ENCODE measurements at places on chromosomes 6 and 20.

- DNase-seq, result no peak
Measured at GRCh38 chr6:124373386-124373785, 569.7 kb downstream of the NKAIN2 start.

GRCh38 chr6:144585217-144585814 is 300.2 kb downstream of the UTRN start:
- no peak for DNase-seq

DNA sequence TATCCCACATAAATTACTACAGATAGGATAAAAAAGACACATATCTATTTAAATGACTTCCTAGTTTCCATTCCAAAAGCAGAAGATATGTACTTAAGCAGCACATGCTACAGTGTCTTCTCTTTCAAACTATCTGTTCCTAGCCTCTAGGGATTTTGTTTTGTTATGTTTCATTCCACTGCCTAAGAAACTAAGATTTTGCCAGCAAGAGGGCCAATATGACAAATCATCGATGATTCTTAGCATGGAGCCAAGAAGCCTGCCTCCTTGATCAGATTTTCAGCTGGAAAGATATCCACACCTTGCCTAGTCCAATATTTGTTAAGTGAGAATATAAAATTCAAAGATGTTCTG is 7.0 kb downstream of the SNX5 start:
- no peak for DNase-seq

DNA sequence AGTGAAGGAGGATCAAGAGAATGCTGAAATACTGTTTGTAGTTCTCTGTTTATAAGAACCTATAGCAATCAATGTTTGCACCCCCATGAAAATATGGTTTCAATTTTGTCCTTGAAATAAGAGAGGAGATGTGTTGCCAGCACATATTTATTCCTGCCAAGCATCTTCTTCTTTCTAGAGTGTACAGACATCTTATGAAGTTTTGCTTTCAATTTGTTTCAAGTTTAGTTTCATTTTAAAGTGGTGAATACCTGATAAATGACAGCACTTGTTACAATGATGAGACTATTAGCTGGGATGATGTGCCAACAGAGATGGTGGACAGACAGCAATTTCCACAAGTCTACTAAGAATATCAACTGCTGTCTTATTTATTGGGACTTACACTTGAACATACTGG is 39.2 kb upstream of the CENPW start:
- no peak for DNase-seq

GRCh38 chr20:41905199-41905598 is 287.0 kb upstream of the CHD6 start:
- DNase-seq, result no peak

GRCh38 chr20:47723322-47723721 is 62.0 kb downstream of the SULF2 start:
- DNase-seq, result no peak

DNA sequence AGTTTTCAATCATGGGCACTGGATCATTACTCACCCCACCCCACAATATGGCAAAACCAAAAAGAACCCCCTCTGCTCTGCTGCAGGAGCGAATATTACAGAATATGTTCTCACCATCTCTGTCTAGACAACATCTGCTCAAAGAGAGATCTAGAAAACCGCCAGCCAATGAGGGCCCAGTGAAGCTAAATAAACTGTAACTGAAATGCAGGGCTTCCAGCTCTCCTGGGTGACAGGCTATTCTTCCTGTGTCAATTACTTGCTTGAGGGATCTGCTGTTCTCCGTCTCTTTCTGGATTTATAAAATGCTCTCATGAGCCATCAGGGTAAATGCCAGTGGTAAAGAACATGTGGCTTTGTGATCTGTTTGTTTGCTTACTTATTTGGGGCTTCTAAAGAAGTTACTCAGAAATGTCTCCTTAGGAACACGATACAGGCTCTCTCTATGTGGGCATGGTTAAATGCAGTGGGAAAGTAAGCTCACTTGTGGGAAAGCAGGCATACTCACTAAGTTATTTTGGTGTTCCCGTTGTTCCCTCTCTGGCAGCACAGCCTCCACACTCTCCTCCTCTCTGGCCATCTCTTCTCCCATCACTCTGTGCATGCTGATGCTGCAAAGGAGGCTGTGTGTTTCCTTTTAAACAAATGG is 44.8 kb downstream of the TTI1 start:
- DNase-seq, result no peak

- peak; percentile 86 for DNase-seq
Measured at GRCh38 chr6:29797135-29797534, 30.5 kb upstream of the HLA-G start.

DNA sequence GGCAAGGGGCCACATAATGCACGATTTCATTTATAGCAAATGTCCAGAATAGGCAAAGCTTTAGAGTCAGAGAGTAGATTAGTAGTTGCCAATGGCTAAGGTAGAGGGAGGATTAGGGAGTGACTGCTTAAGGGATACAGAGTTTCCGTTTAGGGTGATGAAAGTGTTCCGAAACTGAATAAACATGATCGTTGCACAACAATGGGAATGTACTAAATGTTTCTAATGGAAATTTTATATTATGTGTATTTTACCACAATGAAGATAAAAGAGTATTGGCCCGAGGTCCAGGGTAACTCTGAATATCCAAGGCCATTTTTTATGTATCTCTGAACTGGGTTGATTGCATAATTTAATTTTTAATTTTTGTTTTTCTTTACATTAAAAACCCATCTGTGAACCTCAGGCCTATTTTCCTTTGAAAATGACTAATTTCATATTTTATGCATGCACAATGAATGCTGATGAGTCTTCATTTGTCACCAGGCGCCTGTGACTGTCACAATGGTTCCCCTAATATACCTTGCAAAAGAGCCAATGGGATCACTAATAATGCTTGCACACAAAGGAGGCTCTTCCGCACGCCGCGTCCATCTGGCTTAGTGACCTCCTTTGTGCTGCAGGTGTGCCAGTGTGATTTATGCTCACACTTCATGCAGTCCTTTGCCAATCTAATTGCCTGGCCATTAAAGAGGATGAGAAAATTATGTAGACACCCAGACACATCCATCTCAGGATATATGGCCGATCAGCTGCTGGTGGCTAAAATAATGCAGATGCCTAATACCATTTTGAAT is 612.5 kb downstream of the CDH26 start:
- DNase-seq, result no peak

DNA sequence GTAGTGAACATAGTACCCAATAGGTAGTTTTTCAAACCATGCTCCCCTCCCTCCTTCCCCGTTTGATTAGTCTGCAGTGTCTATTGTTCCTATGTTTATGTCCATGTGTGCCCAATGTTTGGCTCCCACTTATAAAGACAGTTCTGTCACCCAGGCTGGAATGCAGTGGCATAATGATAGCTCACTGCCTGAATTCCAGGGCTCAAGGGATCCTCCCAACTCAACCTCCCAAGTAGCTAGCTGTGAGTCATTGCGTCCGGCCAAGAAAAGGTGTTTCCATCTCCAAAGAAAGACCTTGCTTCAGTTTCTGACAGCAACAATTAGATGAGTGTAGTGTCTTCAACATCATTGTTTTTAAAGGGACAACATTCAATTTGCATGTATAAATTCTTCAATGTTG is 131.1 kb upstream of the CEP162 start:
- no peak for DNase-seq

DNA sequence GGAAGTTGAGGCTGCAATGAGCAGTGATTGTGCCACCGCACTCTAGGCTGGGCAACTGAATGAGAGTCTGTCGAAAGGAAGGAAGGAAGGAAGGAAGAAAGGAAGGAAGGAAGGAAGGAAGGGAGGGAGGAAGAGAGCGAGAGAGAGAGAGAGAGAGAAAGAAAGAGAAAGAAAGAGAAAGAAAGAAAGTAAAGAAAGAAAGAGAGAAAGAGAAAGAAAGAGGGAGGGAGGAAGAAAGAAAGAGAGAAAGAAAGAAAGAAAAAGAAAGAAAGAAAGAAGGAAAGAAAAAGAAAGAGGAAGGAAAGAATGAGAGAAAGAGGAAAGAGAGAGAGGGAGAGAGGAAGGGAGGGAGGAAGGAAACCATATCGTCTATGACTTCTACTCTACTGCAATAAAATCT is 60.2 kb downstream of the OPRM1 start:
- no peak for DNase-seq

DNA sequence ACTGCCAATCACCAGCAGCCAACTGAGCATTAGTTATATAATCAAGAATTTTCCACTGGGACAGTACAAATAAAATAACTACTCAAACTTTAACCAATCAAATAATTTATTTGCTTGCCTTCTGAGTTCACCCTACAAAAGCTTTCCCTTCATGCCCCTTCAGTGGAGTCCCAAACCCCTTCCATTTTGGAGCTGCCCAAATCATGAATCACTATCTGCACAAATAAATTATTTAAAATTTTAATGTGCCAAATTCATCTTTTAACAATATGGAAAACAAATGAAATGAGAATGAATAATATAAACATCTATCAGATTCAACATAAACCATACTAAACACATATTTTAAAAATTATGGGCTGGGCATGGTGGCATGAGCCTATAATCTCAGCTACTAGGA is 85.9 kb downstream of the KIF13A start:
- DNase-seq, result no peak

DNA sequence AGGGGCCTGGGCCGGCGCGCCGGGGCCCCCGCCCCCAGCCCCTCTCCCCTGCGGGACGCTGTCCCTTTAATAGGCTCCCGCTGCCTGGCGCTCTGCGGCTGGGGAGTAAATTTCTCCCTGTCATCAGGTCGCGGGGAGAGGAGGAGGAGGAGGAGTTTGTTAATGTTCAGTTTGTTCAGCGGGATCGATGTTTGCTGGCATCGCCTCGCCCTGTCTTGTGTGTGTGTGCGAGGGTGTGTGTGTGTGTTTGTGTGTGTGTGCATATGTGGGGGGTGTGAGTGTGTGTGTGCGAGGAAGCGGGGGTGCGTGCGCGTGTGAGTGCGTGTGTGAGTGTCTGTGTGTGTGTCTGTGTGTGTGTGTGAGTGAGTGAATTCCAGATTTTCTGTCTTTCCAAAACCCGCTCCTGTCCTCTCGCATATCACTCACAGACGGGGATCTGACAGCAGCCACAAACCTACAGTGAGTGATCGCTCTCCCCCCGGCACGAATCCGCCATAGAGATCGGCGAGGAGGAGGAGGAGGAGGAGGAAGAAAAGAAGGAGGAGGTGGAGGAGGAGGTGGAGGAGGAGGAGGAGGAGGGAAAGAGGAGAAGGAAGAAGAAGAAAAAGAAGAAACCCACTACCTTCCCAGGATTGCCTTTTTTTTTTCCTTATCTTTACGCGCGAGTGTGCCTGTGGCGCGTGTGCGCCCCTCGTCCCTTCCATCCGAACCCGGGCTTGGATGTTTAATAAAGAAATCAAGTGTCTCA is at the start of gene TSHZ2:
TSHZ2 (plus strand) TSS at position 169 of the 748 bp plus-strand sequence. CDS start 936 bp downstream, outside the sequence.
- no peak for DNase-seq

DNA sequence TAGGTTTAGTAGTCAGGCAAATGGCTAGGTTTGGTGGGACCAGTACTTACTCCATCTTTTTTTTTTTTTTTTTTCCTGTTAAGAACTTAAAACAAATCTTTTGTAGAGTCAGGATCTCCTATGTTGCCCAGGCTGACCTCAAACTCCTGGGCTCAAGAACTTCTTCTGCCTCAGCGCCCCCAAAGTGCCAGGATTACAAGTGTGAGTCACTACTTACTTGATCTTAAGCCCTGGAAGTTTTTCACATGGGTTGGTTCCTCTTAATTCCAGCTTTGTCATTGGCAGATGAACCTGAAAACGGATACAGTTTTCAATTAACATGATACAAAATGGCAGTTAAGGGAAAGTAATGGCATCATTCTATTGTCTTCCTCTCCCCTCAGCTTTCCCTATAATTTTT is 179.4 kb upstream of the JAG1 start:
- DNase-seq, result no peak

- no peak for DNase-seq
Measured at GRCh38 chr20:41669708-41670263, 51.6 kb upstream of the CHD6 start.

- no peak for DNase-seq
Measured at GRCh38 chr20:32727683-32728082, 15.6 kb downstream of the COMMD7 start.

DNA sequence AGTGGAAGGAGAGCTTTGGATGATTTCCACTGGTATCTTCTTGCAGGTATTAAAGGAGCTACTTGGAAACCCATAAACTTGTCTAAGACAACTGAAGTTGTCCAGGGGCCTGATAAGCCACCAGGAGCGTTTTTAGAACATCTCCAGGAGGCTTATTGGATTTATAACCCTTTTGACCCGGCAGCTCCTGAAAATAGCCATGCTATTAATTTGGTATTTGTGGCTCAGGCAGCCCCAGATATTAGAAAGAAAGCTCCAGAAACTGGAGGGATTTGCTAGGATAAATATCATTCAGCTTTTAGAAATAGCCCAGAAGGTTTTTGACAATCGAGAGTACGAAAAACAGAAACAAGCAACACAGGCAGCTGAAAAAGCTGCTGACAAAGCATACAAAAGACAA is 461.0 kb upstream of the HTR1E start:
- no peak for DNase-seq

DNA sequence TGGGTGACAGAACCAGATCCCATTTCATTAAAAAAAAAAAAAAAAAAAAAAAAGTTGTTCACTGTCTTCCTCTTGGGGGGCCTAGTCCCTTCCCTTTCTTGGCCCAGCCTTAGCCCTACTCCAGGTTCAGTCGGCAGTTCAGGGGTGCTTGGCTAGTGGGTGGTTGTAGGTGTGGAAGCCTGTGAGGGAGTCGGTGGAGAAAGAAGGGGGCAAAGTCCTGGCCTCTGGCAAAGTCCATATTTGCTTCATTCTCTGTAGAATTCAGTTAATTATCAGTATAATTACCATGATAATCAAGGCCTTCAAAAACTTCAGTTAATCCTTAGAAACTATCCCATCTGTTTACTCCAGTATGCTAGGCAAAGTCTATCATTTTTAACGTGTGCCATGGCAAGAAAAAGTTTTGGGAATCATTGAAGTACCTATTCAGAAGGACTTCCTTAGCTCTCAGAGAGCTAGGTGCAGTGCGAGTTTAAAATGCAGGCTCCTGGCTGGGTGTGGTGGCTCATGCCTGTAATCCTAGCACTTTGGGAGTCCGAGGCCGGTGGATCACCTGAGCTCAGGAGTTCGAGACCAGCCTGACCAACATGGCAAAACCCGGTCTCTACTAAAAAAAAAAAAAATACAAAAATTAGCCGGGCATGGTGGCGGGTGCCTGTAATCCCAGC is 205.7 kb upstream of the ARG1 start:
- DNase-seq, result no peak

DNA sequence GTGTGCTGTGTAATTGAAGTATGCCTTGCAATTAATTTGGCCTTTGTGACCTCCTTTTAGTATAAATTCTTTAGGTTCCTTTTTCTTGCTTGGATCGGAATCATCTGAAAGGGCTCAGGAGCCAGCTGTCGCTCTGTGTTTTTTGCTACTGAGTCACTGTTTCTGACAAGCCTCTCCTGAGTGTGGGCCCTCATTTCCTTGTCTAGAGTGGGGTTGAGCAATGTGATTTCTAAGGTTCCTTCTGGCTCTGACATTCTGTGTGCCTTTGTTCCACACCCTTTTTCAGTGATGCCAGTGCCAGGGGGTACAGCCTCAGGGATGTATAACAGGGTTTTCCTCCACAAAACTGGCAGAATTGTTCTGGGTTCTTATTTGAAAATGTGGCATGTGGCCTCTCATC is 26.5 kb downstream of the DAAM2 start:
- DNase-seq, result no peak

- DNase-seq, result no peak
Measured at GRCh38 chr6:133632206-133632605, 256.7 kb upstream of the TCF21 start.

- DNase-seq, result no peak
Measured at GRCh38 chr20:1274485-1275311, 8.6 kb downstream of the SNPH start.

- no peak for DNase-seq
Measured at GRCh38 chr6:37251211-37251780, 6.3 kb upstream of the TBC1D22B start.

GRCh38 chr20:63235399-63235983 is at the start of gene BIRC7:
TSS of gene BIRC7 (plus strand) at chr20:63235905. CDS start at chr20:63236097, 192 bp downstream.
- DNase-seq, result peak; percentile 42

Data from COLO829 (cell line).